ENCODE measurements at places on chromosomes 6 and 20.

- peak; percentile 21 for DNase-seq
Measured at GRCh38 chr6:2596222-2596621, 154.5 kb downstream of the MYLK4 start.

- no peak for DNase-seq
Measured at GRCh38 chr6:139877828-139878405, 503.5 kb upstream of the CITED2 start.

GRCh38 chr6:34447910-34448309 is 18.0 kb upstream of the PACSIN1 start:
- DNase-seq = peak; percentile 75

DNA sequence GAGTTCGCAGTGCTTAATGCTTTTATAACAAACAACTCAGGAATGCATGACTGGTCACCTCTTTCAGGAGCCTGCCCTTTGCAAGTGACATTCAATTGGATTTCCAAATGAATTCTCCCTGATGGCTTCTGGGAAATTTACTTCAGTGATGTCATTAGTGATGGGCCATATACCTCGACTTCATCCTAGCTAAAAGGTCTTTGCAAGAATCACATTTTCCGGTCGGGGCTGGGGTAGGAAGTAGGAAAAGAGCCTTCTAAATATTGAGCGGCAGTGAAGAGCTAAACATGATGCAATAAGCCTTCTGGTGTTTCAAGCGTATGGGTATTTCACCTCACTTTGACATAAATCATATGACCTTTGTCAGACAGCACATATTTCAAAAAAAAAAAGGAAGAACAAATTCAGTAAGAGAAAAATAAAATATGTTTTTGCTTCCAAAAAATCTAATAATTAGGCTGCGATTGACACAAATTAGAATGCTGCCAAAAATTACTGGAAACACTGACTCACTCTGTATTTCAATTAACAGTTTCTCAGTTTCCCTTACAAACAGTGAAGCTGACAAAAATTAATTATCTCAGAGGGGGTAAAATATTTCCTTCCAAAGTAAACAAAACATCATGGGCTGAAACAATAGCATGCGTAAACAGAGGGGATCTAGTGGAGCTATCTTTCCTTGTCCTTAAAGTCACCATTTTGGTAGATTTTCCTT is 39.8 kb downstream of the ADTRP start:
- DNase-seq = no peak

GRCh38 chr20:5947276-5947675 is 3.1 kb downstream of the TRMT6 start:
- no peak for DNase-seq

DNA sequence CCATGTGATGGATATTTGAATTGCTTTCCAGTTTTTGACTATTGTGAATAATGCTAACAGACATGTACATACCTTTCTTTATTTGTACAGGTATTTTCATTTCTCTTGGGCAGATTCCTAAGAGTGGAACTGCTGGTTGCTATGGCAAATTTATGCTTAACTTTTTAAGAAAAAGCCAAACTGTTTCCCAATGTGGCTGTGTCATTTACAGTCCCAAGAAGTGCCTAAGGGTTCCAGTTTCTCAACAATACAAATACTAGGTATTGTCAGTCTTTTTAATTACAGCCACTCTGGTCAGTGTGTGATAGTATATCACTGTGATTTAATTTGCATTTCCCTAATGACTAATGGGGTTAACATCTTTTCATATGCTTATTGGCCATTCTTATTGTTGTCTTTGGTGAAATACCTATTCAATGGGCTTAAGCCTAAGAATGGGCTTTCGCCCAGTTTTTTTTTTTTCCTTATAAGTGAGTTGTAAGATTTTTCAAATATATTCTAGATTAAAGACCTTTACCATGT is 10.3 kb downstream of the REPS1 start:
- peak; percentile 41 for DNase-seq

DNA sequence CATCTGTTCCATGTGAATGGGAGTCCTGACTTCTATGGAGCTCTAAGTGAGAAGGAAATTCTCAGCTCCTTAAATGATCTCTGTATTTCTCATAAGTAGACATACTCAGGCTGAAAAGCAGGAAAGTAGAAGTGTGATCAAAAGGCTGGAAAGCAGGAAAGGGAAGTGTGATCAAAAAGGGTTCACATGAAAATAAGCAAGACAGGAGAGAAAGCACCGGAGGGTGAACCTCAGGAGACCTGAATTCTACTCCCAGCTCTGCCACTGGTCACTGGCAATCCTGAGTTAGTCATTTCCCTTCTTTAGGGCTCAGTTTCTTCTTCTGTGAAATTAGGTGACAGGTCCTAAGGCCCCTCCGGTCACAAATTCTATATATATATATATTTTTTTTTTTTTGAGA is 55.5 kb upstream of the TRERF1 start:
- no peak for DNase-seq

GRCh38 chr20:14751191-14751590 is 413.8 kb upstream of the FLRT3 start:
- no peak for DNase-seq

DNA sequence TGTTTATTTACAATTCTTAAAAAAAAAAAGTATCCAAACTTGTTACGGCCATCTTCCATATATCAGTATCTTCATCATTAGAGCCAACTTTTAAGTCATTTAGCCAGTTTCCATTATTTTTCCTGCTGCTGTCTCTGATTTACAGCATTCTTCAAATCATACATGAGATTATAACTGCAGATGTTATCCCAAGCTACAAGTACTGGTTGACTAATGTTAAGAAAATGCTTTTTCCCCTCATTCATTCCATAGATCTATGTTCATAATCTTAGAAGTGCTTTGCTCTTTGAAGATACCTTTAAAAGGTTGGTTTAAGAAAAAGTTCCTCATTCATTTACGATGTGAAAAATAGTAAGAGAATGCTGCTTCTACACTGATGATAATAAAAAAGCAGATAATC is 158.7 kb downstream of the RNGTT start:
- DNase-seq = no peak

DNA sequence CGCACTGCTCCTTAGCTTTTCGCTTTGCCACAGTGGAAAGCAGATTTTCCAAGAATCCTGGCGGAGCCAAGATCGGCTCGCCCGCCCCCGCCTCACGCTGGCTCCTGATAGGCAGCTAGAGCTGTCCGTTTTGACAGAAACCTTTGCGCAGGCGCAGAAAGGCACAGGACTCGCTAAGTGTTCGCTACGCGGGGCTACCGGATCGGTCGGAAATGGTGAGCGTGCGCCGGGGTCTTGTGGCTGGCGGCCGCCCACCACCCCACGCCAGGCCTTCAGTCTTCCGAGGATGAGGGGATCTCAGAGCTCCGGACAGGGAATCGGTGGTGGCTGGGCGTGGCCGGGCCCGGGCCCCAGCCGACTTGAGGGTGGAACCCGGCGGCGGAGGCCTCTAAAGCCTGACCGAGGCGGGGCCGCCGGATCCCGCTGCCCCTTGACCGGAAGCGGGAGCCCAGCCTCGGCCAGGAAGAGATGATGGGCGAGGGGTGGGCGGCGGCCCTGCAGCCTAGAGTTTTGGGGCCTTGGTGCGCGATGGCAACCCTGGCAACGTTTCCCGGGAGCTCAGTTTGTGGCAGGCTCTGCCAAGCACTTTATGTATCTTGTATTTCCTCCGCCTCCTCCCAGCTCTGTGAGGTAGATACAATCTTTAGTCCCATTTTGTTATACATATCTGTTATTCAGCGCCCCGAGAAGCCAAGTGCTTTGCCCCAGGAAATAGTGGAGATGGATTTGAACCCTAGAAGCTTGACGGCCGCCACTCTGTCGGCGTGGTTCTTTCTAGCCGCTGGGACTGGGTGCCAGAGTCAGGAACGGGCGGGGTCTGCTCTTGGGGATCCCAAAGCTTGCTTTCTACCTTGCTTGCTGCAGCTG is at the start of gene DYNLRB1:
DYNLRB1 (plus strand) TSS at position 176 of the 867 bp plus-strand sequence; CDS start at position 213, 37 bp downstream.
- DNase-seq = peak; percentile 99

DNA sequence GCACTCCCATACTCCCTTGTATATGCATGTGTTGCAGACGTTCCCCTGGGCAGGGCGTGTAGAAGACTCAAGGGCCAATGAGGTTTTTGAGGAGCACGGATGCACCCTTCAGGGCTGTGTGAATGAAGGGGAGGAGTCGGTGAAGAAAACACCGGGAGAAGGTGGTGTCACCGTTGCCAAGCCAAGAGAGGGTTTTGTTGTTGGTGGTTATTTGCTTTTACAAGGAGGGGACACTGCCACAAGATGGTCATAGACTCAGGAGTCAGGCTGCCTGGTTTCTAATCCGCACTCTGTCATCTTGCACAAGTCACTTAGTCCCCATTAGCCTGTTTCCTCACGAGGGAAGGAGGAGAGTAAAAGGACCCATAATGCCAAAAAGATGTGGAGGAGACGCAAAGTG is 124.0 kb downstream of the PXDC1 start:
- peak; percentile 87 for DNase-seq

DNA sequence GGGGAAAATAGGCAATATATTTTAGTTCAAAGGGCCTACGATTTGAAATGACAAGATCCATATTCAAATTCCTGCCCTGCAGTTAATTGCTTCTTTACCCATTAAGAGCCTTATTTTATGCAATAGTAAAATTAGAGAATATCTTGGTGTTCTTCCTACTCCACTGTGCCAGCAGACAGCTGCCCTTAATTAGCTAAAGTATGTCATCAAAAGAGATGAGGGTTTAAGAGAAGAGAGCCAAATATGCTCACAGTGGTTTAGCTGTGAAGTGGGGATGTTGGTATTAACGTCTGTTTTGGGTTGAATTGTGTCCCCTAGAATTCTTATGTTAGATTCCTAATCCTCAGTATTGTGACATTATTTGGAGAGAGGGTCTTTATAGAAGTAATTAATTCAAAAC is 148.1 kb downstream of the MOXD1 start:
- DNase-seq = no peak

GRCh38 chr6:116127771-116128493 is 2.0 kb upstream of the COL10A1 start:
- peak; percentile 32 for DNase-seq

DNA sequence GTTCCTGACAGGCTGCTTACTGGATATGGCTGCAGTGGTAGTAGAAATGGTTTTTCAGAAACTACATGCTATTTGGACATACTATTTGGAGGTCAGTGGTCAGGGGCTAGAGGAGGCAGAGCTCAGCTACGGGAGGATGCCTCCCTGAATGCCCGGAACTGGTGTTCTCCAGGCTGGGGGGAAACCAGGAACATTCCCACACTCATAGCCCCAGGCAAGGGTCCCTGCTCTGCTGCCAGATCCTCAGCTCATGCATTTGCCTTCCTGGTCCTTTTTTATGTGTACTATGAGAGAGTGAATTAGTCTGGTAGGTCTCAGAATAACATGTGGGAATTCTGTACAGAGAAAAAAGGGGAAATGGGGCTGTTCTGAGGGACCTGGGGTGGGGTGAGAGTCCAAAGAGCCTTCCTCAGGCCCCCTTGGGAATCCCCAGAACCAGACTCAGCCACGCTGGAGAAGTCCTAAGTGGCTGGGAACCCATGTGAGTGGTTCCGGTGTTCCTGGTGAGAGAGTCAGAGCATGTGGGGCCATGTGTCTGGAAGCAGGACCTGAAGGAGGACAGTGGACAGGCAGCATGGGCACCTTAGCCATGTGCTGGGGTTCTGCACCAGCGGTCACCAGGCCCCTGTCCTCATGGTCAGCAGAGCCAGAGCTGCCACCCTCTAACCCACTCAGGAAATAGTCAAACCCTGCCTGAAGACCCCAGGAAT is 58.0 kb upstream of the MYL9 start:
- DNase-seq = no peak

- DNase-seq = no peak
Measured at GRCh38 chr20:19929481-19930145, 87.5 kb upstream of the NAA20 start.

GRCh38 chr20:8432435-8433148 is 300.5 kb downstream of the PLCB1 start:
- DNase-seq = peak; percentile 65

DNA sequence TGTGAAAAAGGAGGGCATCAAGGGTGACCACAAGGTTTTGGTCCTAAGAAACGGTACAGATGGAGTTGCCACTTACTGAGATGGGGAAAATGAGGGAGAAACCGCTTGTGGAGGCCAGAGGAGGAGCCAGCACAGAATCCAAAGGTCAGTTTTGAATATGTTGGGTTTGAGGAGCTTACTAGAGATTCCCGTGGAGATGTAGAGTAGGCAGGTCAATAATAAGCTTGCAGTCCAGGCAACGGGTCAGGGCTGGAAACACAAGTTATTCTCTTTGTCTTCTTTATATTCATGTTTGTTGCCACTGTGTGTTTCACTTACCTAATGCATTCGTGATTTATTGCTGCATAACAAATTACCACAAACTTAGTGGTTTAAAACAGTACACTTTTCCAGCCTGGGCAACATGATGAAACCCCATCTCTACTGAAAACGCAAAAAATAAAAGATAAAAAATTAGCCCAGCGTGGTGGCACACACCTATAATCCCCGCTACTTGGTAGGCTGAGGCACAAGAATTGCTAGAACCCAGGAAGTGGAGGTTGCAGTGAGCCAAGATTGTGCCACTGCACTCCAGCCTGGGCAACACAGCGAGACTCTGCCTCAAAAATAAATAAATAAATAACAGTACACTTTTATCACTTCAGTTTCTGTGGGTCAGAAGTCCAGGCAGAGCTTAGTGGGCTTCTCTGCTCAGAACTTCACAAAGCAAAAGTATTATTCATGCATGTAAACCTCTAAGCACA is 2.7 kb upstream of the BTN3A2 start:
- DNase-seq = no peak

DNA sequence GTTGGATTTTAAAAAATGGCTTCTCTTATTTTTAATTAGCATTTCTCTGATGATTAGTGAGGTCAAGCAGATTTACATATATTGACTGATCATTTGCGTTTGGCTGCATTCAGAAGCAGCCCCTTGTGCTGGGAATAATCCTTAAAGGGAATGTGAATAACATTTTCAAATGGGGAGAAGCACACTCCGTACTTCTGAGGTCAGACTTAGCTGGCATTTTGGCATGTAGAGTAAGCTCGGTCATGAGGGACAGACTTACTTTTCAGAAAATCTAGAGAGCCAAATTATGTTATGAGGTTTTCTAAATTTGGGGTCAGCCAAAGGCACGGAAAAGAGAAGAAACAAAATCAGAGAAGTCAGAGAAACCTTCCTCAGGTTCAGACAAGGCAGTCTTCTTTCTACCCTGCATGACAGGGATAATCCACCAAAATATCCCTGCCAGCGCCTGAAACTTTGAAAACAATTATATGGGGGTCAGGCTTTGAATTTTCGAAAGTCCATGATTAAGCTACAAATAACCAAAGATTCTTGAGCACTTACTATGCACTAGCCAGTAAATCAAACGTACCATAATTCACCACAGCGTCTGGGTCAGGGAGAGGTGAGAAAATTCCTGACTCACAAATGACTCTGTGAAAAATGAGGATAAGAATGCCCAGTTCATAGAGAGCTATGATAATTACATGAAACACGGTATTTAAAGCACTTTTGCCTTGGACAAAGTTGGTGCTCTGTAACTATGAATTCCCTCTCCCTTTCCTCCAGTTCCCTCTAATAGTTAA is 44.9 kb downstream of the ADAT2 start:
- no peak for DNase-seq

- no peak for DNase-seq
Measured at GRCh38 chr6:119026822-119027221, 51.6 kb downstream of the FAM184A start.

DNA sequence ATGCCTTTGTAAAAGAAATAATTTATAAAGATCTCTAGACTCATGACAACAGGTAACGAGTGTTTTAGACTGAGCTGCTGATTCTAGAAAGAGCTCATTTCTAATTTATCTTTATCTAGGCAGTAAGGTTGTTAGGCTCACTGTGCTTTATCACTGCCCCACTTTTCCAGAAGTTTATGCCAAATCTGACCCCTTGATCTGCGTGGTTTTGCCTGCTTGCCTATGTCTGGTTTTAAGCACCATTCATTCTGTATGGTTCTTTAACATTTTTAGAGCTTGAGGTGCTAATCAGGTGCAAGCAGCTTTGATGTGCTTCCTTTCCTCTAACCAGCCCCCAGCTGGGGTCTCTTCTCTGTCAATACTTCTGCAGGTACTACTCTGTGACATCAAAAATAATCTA is 49.7 kb upstream of the GCLC start:
- no peak for DNase-seq

Measured in NCI-H69 (cell line).